Germinal center (tissue), 1 donor: ENCODE measurements at places on chromosomes 12 and 14.

GRCh38 chr12:95385246-95386035 lies 88.5 kb upstream of the METAP2 start:
- no peak for DNase-seq

- DNase-seq, result no peak
These were observed 82.4 kb downstream of the ARL6IP4 start for GRCh38 chr12:123062681-123063486.

- no peak for DNase-seq
These were observed 56.7 kb downstream of the C14orf132 start for GRCh38 chr14:96095581-96096476.

GRCh38 chr12:115973066-115973465 lies 304.4 kb downstream of the MED13L start:
- DNase-seq, result no peak

DNA sequence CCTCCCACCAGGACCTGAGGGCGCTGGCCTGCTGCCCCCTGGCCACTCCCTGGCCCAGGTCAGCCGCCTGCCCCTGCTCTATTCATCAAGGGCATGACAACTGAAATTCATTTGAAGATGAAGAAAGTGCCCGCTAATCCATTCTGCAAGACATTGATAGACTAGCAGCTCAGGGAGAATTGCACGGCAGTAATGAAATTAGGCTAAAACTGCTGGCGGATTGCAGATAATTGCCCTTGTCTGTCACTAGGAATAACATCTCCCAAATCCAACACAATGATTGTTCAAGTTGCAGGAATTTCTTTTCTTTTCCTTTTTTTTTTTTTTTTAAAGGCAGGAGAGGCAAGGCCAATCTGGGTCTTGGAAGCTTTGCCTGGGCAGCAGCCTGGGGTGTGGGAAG lies 44.5 kb downstream of the MVK start:
- DNase-seq, result no peak

DNA sequence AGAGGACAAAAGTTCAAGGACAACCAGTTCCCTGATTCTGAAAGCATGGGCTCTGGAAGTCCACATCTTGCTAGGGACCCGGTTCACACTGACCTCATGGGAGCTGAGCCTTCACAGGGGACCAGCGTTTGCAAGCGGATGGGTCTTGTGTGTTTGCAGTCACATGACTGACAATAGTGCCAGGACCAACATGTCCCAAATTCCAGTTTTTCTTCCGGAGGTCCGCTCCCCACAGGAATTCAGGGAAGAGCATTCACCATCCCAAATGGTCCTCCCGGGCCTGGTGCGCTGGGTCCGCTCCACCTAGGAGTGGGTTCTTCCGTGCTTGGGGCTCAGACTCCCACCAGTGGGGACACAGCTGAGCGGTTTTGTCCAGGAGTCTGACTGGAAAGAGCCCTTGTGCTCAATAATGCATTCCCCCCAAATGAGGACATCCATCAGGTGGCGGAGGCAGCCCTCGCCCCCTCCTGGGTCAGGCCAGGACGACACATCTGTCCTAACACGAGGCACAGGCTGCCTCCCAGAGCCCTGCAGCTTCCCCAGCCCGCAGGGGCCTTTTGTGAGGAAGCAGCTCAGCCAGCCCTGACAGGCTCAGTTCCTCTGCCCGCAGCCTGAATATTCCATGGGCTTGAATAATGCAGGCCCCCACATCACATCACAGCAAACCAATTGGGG lies 91.8 kb upstream of the BCL11B start:
- no peak for DNase-seq

- no peak for DNase-seq
These were observed 149.5 kb downstream of the ETV6 start for GRCh38 chr12:11798856-11799501.

DNA sequence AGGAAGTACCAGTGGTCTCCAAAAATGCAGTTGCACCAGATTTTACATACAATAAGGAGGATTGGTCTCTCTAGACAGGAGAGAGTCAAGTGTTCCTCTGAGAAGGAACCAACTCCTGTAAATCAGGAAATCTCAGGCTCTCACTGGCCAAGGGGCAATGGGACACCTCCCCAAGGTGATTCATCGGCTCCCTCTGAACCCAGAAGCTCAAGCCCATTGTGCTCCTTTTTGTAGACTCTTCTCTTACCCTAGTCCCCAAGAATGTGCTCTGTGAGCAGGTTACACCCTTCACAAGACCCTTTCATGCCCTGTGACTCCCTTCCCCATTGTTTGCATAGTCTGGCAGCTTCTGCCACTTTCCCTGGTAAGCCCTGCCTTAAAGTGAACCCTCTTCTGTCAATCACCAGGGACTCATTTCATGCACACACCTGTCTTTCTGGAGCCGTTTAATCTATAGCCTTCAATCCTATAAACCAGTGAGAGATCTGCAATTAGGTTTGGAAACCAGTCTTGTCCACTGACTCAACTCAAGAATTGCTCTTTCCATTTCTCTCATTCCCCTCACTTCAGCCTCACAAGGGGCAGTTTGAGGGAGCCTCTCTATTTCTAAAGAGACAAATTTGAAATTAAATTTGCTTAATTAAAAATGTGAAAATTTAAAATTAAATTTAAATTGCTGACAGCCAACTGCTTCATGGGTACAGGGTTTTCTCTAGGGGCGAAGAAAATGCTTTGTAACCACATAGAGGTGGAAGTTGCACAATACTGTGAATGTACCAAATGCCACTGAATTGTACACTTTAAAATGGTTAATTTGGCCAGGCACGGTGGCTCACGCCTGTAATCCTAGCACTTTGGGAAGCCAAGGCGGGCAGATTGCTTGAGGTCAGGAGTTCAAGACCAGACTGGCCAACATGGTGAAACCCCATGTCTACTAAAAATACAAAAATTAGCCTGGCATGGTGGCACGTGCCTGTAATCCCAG lies 38.3 kb upstream of the LTA4H start:
- peak; percentile 34 for DNase-seq

DNA sequence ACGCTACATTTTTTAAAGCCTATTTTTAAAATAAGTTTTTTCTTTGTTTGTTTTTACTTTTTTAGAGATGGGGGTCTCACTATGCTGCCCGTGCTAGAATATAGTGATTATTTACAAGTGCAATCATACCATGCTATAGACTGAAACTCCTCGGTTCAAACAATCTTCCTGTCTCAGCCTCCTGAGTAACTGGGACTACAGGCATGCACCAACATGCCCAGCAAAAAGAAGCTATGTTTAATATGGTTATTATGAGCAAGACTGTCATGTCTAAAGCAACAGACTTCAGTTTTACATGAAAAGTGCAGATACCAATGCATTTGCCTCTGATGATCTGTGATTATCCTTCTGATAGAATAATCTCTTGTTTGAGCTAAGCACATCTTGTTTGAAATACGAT lies 45.6 kb upstream of the SGPP1 start:
- DNase-seq, result no peak

GRCh38 chr14:28608851-28609828 lies 157.4 kb upstream of the FOXG1 start:
- DNase-seq, result no peak

DNA sequence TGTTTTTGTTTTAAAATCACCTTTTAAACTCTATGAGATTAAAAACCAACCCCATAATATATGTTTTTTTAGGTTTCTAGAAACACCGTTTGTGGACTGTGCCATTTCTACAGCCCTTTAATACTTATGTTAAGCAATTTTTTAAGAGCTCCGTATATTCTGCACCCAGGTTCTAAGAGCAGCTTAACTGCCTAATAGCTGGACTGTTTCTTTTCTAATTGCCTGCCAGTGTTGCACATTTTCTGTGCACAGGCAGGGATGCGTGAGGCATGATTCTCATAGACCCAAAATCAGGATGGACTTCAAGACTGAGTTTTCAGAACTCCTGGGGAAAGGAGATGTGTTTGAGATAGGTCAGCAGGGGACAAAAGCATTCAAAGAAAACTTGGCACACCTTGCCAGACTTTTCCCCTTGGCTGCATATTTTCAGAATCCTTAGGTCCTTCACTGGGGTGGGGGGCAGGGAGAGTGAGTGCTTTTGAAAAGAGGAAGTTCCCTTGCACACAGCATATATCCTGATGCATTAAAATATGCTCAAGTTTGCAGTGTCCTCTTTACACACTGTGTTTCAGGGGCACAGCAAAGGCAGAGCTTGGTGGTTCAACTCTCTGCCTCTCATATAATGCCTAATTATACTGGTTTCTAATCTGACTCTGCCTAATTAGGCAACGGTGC lies 27.9 kb downstream of the TMEM30B start:
- DNase-seq, result no peak

- no peak for DNase-seq
These were observed 443.3 kb downstream of the ADAMTS20 start for GRCh38 chr12:43108656-43109055.

GRCh38 chr12:93567174-93567573 lies 5.3 kb upstream of the SOCS2 start:
- no peak for DNase-seq

DNA sequence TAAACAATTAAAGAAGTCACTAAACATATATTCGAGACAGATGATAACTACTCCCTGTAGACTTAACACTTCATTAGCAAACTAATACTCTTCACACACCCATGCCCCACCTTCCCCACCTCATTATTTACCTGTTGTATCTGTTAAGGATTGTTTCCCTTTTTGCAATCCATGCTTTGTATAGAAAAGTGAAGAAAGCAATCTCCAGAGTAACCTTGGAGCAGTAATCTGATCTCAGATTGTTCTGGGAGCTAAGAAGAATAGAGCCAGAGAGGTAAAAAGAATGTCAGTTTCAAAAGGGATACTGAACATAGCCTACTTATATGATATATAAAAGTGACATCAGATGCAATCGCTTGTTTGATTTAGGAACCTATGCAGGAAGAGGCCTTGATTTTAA lies 37.4 kb downstream of the PLEKHA5 start:
- no peak for DNase-seq

DNA sequence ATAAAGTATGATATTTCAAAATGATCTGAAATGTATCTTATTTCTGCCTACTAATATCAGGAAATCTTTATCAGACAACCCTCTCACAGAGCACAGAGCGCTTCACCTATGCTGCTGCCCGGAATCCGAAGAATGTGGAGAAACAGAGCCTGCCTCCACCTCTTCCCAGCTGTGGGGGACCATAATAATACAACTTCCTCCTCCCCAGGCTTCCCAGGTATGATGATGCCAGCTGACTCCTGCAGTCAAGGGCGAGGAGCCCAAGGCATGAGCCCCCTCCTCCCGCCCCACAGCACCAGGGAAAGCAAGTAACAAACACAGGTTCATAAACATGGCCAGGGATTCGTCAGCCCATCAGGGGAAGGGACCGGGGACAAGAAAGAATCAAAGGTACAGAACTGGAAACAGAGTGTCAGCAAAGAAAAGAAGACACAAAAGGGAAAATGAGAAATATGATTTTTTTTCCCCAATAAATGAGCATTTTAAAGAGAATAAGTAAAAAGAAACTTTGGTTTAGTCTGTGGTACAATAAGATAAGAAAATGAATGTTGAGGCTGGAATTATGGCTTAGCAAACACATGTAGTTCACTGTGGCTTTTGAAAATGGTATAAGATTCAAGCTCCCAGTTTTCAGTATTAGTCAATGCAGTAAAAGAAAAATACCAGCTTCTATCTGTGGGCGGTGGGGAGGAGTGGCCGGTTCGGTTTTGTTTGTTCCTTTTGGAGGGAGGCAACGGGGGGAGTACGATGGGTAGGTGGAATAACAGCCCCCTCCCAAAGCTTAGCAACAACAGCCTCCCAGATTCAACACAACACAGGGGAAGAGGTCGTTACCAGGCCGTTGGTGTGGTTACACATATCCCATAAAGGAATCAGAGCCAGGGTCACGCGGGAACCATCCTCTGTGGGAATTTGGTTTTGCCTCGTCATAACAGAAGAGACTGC lies 68.3 kb downstream of the SETD3 start:
- no peak for DNase-seq

DNA sequence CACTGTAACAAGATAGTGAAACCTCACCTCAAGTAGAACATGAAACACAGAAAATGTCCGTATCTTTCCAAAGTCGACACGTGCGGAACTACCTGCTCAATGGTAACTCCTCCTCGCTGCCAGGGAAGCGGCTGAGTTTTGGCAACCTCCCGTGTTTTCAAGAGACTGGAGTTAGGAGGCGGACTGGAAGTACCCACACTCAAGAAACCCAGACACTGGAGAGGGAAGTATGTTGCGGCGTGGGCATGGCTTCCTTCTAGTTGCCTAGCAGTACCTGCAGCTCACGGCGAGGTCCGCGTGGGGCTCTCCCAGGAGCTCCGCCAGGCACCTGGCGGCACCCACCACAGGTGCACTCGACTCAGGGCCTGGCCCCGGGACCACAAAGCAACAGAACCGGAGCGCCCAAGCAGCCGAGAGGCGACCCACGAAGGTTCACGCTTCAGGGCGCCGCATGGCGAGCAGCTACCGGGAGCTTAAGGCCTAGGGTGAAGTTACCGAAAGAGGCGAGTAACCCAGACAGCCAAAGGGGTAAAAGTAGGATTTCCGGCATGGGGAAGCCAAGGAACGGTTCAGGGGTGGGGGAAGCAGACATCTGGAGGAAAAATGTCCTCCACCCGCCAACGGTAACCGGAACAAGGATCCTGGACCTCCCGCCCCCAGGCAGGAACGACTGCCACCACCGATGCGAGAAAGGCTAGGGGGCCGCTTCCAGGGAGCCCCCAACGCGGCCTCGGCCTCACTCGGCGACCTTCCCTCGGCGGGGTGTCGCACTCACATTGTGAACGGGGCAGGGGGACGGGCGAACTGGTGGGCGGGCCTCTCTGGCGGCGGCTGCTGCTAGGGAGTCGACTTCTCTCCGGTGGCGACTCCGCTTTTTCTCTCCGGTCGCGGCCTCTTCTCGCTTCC lies 608 bp downstream of the PTGES3 start:
- peak; percentile 51 for DNase-seq

DNA sequence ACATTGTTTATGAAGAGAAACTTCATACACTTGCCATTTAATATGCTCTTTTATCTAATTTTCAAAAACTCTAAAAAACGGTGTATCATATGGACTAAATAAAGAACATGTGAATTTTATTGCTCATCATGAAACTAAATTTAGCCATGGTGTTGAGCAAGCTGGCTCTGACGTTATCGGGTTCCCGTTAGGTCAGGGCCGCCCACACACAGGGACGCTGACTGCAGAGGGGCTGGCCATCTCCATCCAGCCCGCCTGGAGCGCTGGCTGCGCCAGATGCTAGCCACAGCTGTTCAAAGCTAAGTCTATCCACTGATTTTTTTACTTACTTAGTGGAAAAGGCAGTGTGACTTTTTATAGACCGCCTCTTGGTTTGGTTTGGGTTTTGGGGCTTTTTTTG lies 36.5 kb upstream of the DYNC1H1 start:
- no peak for DNase-seq

DNA sequence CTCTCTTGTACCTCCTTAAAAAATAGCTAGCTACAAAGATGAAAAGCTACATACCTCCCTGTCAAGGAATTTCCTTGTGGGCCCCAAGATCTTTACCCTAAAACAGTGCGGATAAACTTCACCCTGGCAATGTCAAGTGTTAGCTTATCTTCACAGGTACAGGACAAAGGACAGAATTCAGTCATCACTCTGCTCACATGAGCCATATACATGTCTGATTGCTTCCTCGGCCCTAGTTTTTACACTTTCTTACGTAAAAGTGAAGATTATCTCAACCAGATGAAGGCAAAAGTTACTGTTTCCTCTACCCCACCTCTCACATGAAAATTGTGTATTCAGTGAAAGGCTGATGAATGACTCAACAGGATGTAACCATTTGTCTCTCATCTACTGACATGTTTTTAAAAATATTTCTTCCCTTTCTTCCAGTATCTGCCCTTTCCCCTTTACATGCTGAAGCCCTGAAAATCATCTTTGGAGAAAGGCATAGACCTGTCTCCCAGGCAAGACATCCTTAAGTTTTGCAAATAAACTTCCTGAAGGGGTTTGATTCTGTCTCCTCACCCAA lies 890.1 kb downstream of the GALC start:
- DNase-seq, result no peak

GRCh38 chr12:81416571-81416970 lies 338.7 kb downstream of the ACSS3 start:
- no peak for DNase-seq
